NCI-H524 treated with DMSO at 0.1 percent for 48 hours (cell line): ENCODE measurements at places on chromosomes 5 and 9.

GRCh38 chr5:146765089-146765832, 113.3 kb downstream of the PPP2R2B start:
- no peak for DNase-seq

- DNase-seq = no peak
Observed at GRCh38 chr9:108910402-108910801, 23.5 kb downstream of the ELP1 start.

DNA sequence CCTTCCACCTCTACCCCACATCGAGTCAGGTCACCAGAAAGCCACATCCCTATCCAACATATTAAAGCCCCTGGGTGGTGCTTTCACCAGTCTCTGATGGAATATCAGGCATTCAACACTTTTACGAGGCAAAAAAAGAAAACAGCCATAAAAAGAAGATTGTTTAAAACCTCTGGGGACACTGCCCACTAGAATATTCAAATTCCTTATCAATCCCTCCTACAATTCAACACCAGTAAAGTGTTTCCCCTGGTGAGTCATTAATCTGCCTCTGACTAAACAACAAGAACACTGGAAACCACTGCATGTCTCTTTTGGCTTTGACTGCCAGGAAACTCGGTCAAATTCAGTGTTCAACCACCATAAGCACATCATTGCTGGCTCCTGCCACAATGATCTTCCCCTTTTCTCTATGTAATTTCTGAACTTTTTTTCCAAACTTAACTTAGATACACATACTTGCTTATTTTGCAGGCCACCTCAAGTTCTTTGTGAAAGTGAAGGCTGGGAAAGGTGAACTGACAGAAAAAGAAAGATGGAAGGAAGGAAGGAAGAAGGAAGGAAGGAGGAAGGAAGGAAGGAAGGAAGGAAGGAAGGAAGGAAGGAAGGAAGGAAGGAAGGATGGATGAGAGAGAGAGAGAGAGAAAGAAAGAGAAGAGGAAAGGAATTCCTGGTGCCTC, 105.3 kb downstream of the PAX5 start:
- DNase-seq = no peak

DNA sequence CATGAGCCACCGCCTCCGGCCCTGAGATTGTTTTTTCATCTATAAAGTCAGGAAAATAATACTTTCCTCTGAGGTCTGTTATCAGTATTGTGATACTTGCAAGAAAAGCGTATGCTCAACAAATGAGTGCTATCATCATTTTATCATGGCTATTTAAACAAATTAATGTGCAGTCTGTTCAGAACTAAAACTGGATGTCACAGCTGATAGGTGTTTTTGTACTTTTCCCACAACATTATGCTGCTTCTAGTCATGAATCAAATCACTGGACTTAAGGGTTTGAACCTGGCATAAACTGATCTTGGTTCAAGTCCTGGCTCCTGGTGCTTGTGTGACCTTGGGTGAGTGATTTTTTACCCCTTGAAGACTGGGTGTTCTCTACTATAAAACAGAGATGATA, 21.4 kb upstream of the PHF19 start:
- no peak for DNase-seq
